B cell (primary cell): ENCODE measurements at places on chromosomes 12 and 14. TPM values are rescaled to one million over a fixed set of nuclear protein-coding genes. Genes with fewer than 3 reads are reported as not detected.

DNA sequence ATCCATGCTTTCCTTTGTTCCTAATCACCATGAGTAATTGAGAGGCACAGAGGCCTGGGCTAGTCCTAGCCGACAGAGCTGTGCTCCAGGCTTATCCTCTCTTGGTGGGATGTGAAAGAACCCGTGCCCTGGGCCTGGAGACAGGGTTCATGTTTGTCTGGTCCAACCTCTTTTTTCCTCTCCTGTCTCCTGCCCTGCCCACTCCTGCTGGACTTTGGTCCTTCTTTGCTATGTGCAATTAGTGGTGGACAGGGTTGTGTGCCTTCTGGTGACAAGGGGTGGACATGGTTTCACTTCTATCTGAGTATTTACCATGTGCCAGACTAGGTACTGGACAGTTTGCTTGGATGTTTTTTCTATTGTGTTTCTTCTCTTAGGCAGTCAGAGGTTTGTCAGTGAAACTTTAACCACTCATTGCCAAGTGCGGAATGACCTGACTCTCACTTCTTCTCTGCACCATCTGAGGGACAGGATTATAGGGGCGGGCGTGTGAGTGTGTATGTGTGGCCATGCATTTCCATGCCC lies 126.1 kb downstream of the SMOC1 start:
- DNase-seq = no peak

GRCh38 chr12:114625294-114625851 lies 58.6 kb downstream of the TBX3 start:
- DNase-seq = peak; percentile 26

DNA sequence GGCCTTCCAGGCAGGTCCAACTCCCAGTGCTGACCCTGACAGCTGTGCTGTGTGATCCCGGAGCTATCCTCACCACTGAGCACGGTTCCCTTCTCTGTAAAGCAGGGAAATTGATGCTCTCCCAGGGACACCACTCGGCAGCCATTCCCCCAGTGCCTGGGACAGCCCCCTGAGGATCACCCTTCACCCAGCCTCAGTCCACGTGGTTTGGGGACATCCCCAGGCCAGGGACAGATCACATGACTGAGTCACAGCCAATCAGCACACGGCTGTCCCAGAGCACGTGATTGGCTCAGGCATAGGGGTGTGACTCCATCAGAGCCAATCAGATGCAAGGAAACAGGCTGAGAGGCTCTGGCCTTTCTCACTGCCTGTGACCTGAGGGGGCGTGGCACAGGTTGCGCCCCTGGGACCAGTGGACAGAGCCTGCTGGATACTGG lies 68.8 kb upstream of the SFSWAP start:
- DNase-seq = no peak

- DNase-seq = no peak
These were observed 44.5 kb upstream of the P2RX7 start for GRCh38 chr12:121088195-121088585.

DNA sequence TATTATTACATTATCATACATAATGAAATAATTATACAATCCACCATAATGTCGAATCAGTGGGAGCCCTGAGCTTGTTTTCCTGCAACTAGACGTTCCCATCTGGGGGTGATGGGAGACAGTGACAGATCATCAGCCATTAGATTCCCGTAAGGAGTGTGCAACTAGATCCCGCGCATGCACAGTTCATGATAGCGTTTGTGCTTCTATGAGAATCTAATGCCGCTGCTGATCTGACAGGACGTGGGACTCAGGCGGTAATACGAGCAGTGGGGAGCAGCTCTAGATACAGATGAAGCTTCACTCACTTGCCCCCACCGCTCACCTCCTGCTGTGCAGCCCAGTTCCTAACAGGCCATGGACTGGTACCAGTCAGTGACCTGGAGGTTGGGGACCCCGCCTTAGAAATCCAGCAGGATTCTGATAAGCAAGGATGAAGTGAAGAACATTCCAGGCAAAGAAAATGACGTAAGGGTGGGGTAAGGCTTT lies 204.6 kb downstream of the ETV6 start:
- no peak for DNase-seq

DNA sequence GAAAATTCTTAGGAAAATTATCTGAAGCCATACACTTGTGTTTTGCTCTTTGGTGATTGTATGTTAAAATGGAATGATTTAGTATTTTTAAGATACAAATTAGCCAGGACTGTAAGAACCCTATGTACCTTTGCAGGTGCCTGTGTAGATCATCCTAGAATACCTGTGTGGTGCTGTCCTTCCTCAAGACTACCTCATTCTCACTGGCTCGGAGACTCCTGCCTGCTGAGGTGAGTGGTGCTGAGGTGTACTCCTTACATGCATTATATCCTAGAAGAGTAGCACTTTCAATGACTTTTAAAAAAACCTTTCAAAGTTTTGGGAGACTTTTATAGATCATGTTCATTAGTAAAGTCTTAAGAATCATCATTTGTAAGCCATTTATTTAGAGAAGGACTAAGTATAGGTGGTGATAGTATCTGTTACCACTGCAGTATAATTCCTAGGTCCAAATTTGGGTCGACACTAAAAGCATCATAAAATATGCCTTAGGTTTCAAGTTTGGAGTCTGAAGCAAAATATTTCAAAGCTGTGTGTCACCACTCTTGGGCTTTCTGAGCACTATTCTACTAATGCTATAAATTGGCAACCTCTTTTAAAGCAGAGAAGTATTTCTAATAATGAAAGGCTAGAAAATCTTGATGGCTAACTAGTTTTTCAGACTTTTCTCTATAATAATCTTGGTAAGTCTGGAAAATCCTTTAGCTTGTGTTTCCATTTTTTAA lies 36.6 kb downstream of the RASSF8 start:
- no peak for DNase-seq

DNA sequence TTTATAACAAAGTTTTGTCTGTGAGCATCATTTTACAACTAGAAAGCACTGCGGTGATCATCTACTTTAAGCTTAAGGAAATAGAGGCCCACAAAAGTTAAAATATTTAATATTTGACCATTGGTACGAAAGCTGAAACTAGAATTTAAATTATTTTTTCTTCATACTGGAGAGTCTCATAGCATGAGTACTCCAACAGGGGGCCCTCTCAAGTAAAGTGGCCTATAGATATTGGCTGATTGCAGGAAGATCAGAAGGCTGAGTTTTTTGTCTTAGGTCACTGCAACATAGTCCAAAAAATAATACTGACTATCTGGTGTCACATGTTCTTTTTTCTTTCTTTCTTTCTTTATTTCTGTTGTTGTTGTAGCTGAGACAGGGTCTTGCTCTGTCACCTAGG lies 75.3 kb upstream of the ZDHHC17 start:
- DNase-seq = peak; percentile 10

DNA sequence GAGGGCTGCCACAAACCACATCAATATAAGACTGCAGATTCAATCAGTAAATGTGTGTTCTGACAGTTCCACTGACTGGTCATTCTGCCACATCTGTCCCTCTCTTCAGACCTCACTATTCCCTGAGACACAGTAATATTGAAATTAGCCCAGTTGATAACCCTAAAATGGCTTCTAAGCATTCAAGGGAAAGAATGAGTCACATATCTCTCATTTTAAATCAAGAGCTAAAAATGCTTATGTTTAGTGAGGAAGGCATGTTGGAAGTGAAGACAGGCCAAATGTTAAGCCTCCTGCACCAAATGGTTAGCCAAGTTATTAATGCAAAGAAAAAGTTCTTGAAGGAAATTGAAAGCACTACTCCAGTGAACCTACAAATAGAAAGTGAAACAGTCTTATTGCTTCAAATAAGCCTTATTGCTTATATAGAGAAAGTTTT lies 24.5 kb upstream of the KIF21A start:
- DNase-seq = no peak

- no peak for DNase-seq
These were observed 8.0 kb downstream of the ANO6 start for GRCh38 chr12:45223868-45224267.

GRCh38 chr14:45028107-45028626 lies 55.7 kb upstream of the PRPF39 start:
- no peak for DNase-seq

DNA sequence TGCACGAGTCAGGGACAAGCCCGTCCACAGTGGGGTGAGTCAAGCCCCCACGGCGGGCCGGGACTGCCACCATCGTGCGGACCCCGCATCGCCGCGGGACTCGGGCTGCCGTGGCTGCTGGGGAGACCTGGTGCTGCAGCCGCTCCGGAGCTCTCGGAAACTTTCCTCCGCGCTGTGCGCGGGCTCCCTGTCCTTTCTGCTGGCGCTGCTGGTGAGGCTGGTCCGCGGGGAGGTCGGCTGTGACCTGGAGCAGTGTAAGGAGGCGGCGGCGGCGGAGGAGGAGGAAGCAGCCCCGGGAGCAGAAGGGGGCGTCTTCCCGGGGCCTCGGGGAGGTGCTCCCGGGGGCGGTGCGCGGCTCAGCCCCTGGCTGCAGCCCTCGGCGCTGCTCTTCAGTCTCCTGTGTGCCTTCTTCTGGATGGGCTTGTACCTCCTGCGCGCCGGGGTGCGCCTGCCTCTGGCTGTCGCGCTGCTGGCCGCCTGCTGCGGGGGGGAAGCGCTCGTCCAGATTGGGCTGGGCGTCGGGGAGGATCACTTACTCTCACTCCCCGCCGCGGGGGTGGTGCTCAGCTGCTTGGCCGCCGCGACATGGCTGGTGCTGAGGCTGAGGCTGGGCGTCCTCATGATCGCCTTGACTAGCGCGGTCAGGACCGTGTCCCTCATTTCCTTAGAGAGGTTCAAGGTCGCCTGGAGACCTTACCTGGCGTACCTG lies 1.1 kb downstream of the PDE3A start:
- DNase-seq = no peak

DNA sequence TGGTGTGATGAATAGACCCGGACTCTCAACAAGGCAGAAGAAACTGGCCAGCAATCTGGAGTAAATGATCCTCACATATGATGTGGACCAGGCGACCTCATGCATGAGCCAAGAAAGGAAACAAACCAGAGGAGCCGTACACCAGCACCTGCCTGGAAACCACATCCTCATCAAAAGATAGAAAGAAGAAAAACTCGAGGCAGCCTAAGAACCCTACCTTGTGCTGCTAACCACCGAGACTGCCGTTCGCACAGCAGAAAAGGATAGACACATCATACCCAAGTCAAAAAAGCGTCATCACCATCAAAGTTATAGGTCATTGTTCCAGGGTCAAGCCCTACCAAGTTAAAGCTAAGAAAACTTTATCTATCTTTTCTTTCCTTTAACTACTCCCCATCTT lies 66.7 kb downstream of the RESF1 start:
- peak; percentile 25 for DNase-seq

DNA sequence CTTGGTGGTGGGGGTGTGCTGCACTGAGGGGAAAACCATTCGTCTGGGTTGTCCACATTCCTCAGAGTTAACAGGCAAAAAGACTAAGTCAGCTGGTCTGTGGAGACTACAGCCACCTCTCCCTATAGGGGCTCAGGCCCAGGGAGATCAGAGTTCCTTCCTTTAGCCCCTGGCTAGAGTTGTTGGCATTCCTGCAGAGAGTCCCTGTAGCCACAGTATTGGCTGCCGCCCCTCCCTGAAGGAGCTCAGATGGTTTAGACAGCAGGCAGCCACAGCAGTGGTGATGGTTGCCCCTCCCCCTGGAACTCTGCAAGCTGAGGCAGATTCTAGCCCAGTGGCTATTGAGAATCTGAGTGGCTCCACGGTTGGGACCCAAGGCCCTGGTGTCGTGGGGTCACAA lies 1072.5 kb upstream of the ATXN7L3B start:
- DNase-seq = no peak

DNA sequence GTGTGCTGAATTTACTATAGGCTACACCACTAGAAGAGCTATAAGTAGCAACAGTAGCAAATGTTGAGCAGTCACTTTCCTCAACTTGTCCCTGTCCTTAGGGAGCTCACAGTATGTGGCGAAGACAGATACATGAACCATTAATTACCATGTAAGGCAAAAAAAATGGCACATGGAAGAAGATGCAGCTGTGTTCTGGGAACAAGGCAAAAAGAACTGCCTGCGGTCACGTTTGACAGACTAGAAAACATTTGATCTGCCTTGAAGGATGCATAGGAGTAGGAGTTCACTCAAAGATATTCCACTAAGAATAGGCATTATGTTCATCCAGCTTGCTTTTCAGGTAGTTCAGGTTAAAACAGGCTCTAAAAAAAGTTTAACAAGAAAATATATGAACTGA lies 46.5 kb upstream of the IFNG-AS1 start:
- DNase-seq = no peak

The DCN gene
- not detected in 2 replicates for polyA plus RNA-seq

The TIMM9 gene
- polyA plus RNA-seq = 47.0 and 51.0 TPM in 2 replicates

The OAS2 gene
- polyA plus RNA-seq = 20.4 and 31.6 TPM in 2 replicates

The NRXN3 gene
- not detected in 2 replicates for polyA plus RNA-seq

The NTN4 gene
- not detected in 2 replicates for polyA plus RNA-seq

The CRADD gene
- 4.0 and 5.8 TPM in 2 replicates for polyA plus RNA-seq
